ENCODE measurements at places on chromosomes 7 and 10. TPM values are rescaled to one million over a fixed set of nuclear protein-coding genes. Genes with fewer than 3 reads are reported as not detected.
A peak's percentile ranks its signal among the peaks of the same experiment; 100 is the strongest.

DNA sequence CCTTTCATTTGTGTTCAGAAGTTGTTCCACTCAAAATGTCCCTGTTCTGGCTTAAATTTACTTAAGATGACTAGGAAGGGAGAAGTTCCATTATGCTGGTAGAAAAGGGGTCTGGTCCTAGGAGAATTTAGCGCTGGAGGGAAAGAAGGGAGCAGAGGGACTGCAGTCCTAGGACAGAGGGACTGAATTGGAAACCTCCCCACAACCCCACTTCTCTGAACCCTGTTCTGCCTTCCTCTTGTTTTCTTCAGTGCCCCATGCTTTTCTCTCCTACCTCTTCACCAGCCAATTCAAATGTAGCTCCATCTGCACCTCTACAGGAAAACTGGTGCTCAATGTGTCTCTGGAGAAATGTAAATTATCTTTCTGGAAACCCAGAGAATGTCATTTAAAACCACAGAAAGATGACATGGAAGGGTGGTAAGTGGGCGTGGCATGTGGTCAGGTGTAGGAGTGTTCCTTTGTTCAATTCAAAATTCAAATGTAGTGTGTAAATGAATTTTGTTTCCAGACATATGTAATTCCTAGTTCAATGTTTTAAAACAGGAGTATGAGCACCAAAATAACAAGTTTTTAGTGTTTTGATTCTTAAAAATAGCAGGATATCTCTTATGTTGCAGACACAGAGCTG lies 24.0 kb upstream of the RHOBTB1 start:
- DNase-seq = no peak
- H3K4me1 ChIP-seq = no peaks in the 10 kb centered on the region
- no peak overlapping the region for H3K4me3 ChIP-seq
- no peaks in the 10 kb centered on the region for H3K27me3 ChIP-seq
- no peak overlapping the region for H3K27ac ChIP-seq
- no peaks in the 10 kb centered on the region for H3K36me3 ChIP-seq

DNA sequence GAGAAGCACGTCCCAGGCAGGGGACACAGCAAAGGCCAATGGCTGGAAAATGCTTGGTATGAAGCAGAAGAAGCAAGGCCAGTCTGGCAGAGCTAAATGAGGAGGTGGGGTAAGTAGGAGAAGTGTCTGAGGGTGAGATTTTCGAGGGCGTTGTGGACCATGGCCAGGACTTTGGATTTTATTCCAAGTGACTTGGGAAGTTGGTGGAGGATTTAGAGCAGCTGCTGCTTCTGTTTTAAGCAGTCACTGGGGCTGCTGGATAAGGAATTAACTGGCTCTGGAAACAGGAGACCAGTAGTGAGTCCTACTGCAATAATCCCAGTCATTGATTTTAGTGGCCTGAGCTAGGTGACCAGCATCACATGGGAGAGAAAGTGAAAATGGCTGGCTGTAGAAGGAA lies 67.6 kb upstream of the GSDME start:
- H3K4me3 ChIP-seq = no peak overlapping the region
- no peak overlapping the region for H3K27ac ChIP-seq
- no peaks in the 10 kb centered on the region for H3K27me3 ChIP-seq

- peak; percentile 90 for DNase-seq
- H3K27ac ChIP-seq = no peak overlapping the region
- H3K4me3 ChIP-seq = no peak overlapping the region
- peaks cover 15% of the 10 kb centered on the region for H3K27me3 ChIP-seq
- H3K4me1 ChIP-seq = peaks cover 21% of the 10 kb centered on the region
Measured at GRCh38 chr7:158549616-158550393, 37.8 kb downstream of the PTPRN2 start.

DNA sequence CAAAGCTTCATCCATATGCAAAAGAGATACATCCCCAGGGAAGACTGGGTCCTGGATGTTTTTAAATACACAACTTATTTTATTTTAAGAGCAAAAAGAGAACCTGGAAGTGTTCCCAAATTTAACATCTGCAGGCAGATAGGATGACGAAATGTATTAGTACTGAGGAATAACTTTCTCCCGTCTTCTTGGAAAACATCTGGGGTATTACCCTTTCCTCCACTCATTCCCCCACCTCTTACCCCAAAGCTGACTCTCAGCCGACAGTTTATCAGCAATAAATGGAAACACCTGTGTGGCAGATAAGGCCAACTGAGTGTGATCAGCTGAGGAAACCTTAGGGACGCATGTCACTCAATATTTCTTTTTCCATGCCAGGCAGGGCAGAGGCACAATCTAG lies 435.6 kb upstream of the NPVF start:
- peak overlapping the region; percentile 45 for H3K27ac ChIP-seq
- no peaks in the 10 kb centered on the region for H3K27me3 ChIP-seq
- peaks cover 18% of the 10 kb centered on the region for H3K4me1 ChIP-seq
- H3K36me3 ChIP-seq = no peaks in the 10 kb centered on the region

DNA sequence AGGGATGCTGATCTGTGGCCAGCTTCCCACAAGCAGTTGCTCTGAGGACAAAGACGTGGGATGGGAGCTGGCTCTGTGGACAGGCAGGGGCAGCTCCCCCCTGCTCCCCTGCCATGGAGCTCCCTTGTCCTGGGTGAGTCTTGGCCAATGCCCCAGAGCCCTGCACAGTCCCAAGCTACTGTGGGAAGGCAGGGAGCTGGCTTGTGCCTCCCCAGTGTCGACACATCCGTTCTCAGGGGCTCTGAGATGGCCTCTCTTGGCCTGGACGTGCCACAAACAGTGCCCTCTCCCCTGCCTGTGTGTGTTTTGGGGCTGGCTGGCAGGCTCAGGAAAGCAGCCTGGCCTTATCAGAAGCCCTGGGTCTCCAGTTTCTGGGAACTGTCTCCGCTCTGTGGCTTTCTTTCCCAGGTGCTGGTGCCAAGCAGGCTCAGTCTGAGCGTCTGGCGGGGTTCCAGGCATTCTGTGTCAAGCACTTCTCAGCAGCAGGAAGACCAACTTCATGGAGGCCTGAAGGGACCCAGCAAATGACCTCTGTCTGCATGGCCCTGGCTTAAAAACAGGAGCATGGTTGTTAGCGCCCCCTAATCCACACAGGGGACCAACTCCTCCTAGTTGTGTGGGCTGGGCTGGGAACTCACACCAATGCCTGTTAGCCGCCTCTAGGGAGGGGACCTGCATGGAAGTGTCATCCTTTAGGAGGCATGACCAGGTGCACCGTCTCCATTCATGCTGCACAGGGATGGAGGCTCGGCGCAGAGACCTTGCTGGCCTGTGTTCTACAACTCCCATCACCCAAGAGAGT lies 375.2 kb downstream of the RPS24 start:
- DNase-seq = peak; percentile 74
- no peak overlapping the region for H3K27ac ChIP-seq
- peaks cover 34% of the 10 kb centered on the region for H3K4me1 ChIP-seq
- H3K4me3 ChIP-seq = no peak overlapping the region

DNA sequence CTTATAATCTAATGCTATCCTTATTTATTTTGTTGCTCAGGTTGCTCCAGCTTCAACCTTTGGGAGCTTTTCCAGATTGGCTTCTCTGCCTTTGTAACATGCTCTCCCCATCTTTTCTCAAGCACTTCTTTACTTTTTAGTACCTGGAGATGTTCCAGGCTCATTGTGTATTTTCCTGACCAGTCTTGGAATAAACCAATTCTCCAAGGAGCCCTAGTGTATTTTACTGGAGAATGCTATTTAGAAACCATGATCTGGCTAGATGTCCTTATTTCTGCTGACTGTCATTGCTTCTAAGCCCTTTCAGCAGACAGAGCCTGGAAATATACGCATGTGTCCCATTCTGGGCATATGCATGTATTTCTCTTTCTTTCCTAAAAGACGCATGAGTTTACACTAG lies 95.7 kb downstream of the EMX2 start:
- no peaks in the 10 kb centered on the region for H3K36me3 ChIP-seq
- peak overlapping the region; percentile 17 for H3K27ac ChIP-seq
- H3K4me1 ChIP-seq = peaks cover 2% of the 10 kb centered on the region
- no peak overlapping the region for H3K4me3 ChIP-seq
- DNase-seq = peak; percentile 89

DNA sequence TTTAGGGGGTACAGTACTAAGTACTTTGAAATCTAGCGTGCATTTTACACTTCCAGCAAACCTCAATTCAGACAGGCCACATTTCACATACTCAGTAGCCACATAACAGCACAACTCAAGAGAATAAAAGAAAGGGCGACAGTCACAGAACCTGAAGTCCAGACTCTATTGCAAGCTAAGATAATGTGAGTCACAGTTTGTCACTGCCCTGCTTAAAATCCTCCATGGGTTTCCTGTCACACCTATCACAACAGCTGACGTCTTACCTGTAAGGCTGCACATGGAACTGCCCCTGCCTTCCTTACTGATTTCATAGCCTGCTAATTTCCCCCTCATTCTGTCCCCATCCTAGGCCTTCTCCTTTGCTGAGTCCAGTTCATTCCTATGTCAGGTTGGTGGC lies 16.1 kb upstream of the CDK14 start:
- no peak for DNase-seq
- no peak overlapping the region for H3K4me3 ChIP-seq
- no peaks in the 10 kb centered on the region for H3K27me3 ChIP-seq
- no peaks in the 10 kb centered on the region for H3K36me3 ChIP-seq

DNA sequence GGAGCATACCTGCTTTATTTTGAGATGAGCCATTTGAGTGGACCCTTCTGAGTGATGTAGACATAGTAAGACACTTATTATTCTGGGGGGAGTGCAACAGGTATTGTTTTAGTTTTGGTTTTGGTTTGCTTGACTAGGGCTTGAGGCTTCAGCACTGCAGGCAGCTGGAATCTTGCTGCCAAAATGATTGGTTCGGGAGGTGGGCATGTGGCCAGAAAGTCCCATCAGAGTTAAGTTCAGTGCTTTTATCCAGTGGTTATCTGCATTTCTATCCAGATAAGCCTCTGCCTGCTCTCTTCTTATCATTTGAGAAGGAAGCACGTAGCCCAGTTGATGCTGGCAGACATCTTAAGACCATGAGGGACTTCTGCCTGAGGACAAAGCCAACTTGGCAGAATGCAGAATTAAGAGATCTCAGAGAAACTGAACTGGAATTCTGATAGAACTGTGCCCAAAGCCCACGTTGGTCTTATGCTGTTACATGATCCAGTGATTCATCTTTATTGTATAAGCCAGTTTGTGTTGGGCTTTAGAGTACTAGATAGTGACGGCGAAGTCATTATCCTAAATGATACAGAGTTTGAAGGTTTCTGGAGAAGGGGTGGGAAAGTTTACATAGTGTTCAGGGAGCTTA lies 9.6 kb upstream of the JAZF1 start:
- no peaks in the 10 kb centered on the region for H3K27me3 ChIP-seq
- no peak overlapping the region for H3K27ac ChIP-seq
- no peak overlapping the region for H3K4me3 ChIP-seq
- peaks cover 2% of the 10 kb centered on the region for H3K4me1 ChIP-seq
- DNase-seq = no peak
- H3K36me3 ChIP-seq = no peaks in the 10 kb centered on the region

The SH2B2 gene
- total RNA-seq = 4.4 TPM

The AEBP1 gene
- 74.0 TPM for total RNA-seq

The FAM237B gene
- not detected for total RNA-seq

DNA sequence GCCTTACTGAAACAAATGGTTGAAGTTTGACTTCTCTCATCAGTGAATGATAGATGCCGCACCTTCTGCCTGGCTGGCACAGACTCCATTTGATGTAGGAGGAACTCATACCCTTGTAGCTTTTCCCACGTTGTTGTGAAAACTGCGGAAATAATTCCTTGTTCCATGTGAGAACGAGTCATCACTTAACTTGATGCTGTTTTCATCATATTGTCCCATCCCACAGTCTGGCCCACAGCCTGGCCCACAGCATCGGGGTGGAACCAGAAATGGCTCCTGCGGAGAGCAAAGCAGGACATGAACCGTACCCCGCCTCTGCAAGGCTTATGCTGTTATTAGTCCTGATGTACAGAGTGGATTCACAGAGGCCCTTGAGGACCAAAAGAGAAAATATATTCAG lies 587.0 kb downstream of the SDK1 start:
- H3K4me3 ChIP-seq = no peak overlapping the region
- H3K27ac ChIP-seq = no peak overlapping the region
- peaks cover 18% of the 10 kb centered on the region for H3K4me1 ChIP-seq
- no peak for DNase-seq
- no peaks in the 10 kb centered on the region for H3K27me3 ChIP-seq

- no peak overlapping the region for H3K27ac ChIP-seq
- no peak overlapping the region for H3K4me3 ChIP-seq
- no peaks in the 10 kb centered on the region for H3K4me1 ChIP-seq
- no peaks in the 10 kb centered on the region for H3K36me3 ChIP-seq
- H3K27me3 ChIP-seq = no peaks in the 10 kb centered on the region
Measured at GRCh38 chr10:87744606-87745005, 73.4 kb downstream of the ATAD1 start.

The FRMD4A gene
- total RNA-seq = 29.1 TPM

DNA sequence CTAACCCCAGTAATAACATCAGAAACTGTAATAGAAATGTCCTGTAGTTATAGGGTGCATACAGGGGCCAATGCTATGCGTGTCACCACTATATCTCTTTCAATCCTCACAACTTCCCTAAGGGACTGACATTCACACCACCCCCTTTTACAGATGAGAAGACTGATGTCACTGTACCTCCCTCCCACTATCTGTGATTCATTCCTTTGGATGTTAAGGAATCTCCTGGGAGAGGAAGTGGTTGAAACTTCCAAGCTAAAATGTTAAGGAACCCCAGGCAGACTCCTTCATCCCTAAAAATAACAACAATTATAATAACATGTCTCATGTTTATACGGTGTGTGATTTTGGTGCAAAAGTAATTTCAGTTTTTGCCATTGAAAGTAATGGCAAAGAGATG lies 5.4 kb downstream of the COL13A1 start:
- peaks cover 35% of the 10 kb centered on the region for H3K27me3 ChIP-seq
- peaks cover 23% of the 10 kb centered on the region for H3K4me1 ChIP-seq
- no peaks in the 10 kb centered on the region for H3K36me3 ChIP-seq
- no peak for DNase-seq

GRCh38 chr10:70359017-70359550 lies 23.3 kb downstream of the LRRC20 start:
- H3K36me3 ChIP-seq = no peaks in the 10 kb centered on the region
- H3K4me1 ChIP-seq = peaks cover 31% of the 10 kb centered on the region
- H3K27ac ChIP-seq = no peak overlapping the region
- H3K4me3 ChIP-seq = no peak overlapping the region
- DNase-seq = no peak
- H3K27me3 ChIP-seq = no peaks in the 10 kb centered on the region
